ENCODE measurements at places on chromosomes 4 and X.

DNA sequence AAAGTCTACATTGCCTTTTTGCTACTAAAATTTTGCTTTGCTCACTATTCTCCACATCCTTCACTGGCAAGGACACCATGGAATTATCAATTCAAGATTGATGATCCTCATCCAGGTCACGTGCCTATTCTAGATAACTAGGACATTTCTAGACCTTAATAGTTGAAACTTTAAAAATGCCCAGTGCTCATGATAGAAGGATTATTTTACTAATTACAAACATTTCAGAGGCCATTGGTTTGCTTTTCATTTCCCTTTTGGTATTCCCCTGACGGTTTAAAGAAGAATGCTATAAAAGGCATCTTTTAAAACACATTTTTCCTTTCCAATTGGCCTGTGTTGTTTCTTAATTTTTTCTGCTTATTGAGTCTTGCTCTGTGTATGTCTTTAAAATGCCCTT, 249.4 kb downstream of the NDST4 start:
- DNase-seq: no peak

GRCh38 chrX:69121321-69122000, 43.8 kb downstream of the PJA1 start:
- DNase-seq: no peak

DNA sequence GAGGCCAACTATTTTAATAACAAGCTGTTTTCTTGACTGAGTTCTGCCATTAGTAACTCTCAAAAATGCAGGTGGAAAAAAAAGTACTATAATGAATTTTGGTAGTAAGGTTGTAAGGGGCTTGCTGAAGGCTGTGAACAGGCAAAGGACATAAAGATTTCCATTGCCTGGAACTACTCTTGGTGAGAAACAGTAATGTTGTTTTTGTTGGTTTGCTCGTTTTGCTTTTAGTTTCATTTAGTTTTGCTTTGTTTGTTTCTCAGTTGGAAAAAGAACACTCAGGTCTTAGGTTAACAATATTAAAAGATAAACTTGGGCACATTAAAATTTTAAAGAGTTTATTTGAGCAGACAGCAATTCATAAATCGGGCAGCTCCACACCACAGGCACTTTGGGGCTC, 824.5 kb upstream of the HTR2C start:
- DNase-seq: no peak

DNA sequence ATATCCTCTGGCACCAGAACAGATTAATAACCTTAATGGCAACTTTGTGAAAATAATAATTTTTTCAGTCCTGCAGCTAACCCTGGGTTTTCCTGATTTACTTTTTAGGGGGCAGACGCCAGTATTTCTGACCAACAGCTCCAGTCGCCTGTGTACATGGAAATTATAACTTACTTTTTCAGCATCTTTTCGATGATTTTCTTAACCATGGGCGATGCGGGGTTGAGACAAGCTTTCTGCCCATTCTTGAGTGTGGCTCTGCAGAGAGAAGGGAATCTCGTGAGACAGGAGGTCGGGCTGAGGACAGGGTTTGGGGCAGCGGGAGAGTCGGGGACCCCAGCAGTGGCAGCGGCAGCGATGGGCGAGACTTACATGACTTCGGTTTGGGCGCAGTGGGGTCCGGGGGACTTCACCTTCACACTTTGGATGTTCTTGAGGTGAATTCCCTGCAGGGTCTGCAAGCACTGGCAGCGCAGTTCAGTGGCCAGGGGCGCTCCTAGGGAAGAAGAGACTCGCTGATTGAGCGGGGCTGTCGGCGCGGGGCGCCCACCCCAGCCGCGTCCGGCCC, 484 bp downstream of the CXCL2 start:
- no peak for DNase-seq

GRCh38 chr4:152634110-152634760, 45.6 kb downstream of the TMEM154 start:
- no peak for DNase-seq

GRCh38 chrX:68203646-68204045, 229.6 kb downstream of the OPHN1 start:
- DNase-seq: no peak

- DNase-seq: no peak
Measured at GRCh38 chr4:166202991-166203390, 330.0 kb downstream of the TLL1 start.

DNA sequence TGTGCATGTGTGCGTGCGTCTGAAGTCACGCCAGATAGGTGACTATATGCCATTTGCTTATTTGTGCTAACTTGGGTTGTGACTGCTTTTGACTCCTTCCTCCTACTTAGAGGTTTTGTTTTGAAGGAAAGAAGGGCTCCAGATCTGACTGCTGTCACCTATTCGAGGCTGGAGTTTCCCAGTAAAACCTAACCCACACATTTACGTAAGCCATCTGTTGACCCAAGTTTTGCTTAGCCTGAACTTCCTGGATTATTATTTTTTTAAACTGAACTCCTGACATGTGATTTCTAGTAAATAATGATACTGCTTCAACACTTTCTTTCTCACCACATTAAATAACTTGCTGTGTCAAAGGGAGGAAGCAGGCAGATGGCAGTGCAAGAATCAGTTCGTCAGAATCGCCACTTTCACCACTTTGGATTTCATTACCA, 41.5 kb downstream of the DTHD1 start:
- DNase-seq: peak; percentile 55

- DNase-seq: no peak
Measured at GRCh38 chr4:54234497-54235205, 5.6 kb downstream of the PDGFRA start.

DNA sequence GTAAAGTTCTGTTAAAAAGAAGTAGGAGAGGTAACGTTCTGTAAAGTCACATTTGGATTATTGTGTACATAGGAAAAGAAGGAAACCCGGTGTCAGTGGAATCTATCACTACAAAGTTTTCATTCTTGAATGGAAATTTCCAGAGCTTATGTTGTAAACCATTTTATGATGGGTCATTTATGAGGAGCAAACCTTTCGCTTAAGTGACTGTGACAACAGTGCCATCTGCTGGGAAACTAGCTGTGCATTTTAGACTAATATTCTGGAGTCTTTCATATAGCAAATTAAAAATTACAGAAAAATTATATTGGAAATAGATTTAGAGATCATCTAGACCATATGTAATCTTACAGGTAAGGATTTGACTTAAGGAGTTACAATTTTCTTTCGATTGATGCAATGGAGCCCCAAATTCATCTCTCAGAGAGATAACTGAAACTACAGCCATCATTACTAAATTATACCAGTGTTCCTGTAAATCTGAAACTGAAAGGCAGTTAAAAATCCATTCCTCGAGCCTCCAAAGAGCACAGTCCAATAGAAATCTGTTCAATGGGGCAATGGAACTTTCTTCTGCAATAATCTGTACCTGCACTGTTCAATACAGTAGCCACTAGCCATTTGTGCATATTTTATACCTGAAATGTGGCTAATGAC, 26.9 kb downstream of the ASB9 start:
- peak; percentile 33 for DNase-seq

DNA sequence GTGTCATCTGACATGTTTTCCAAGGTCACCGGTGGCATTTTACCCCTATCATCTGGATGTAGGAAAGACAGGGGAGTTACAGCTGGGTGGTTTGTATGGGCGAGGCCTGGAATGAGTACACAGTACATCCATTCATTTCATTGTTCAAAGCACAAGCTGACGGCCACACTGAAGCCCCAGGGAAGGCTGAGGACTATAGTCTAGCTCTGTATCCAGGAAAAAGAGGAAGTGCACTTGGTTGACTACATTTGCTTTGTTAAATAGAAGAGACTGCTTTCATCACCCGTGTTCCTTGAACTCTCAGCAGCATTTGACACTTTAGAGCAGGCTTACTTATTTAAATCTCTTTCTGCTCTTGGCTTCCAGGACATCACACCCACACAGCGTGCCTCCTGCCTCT, 1041.0 kb upstream of the TENM3 start:
- DNase-seq: no peak

DNA sequence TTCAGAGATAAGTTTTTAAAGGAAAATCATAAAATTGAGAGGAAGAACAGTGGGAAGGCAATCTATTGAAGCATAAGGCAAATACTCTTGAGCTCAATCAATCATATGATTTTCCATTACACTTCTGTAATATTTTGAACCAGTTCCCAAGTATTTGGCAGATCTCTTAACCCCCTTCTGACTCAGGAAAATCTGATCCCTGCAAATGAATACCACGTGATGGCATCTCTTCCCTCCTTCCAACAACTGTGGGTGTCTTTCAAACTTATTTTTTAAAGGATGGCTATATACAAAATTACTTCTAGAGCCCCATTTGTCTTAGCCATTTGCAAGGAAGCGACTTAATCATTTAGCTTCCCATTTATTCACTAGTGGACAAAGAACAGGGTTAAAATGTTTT, 41.9 kb downstream of the AMOT start:
- DNase-seq: no peak

DNA sequence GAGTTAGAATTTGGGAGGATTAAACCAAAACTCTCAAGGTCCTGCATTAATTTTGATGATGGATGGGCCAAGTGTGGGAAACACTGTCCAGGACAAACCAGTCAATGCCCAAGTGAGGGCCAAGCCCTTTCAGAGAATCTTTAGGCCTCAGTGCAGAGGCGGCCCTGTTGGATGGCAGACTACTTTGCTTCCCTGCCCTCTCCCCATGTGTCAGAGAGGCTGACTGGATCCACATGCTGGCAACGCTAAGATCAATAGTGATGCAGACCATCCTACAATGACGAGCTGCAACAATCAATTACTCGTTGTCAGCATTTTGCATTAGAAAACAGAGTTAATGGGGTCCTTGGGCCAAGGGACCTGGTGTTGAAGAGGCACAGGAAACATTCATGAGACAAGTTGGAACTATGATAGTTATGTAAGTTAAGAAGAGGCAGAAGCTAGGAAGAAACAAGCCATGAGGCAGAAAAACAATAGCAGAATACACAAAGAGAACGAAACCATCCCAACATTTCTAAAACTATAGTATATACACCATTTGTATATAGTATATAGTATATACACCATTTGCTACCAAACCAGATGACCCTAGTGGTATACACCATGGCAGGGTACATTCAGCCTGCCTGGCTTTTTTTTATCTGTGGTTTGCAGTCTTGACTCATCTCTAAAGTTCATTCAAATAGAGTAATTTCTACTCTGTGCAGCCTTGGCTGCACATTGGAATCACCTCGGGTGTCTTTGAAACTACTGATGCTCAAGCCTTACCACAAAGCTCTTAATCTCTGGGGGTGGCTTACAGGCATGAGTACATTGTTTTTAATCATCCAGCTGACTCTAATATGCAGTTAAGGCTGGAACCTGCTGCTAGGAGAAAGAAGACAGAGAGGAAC, 147.7 kb upstream of the GYPA start:
- DNase-seq: no peak

DNA sequence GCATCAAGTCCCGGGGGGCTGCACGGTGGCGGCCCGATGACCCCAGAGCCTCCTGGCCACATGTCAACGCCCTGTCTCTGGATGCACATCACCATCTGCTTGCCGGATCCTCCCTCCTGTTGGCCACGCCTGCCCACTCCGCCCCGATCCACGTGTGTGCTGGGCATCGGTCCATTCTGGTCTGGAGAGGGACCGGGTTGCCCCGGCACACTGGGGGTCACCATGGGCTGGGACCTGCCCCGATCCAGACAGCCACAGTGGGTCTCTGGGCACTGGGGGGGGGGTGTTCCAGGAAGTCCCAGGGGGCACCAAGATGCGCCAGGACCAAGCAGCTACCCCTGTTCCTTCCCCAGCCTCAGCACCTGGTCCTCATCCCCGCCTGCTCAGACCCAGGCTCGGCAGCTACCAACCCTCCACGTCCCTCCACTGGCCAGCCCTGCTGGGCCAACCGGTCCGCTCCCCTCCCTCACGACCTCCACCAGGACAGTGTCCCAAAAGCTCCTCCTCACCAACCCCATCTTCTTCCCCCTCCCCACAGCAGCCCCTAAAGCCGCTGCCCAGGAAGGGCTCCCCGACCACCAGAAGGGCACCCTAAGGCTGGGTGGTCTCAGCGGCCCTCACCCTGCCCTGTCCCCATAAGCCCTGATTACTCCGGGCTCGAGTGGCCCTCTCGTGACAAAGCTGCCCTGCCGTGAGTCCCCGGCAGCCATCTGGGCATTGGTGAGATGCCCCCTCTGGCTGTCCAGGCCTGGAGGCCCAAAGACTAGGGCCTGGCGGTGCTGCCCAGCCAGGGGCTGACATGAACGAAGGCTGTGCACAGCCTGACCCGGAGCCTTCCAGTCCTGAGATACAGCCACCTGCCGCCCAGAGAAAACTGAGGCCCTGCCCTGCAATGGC, 4.6 kb downstream of the CTBP1 start:
- DNase-seq: no peak

DNA sequence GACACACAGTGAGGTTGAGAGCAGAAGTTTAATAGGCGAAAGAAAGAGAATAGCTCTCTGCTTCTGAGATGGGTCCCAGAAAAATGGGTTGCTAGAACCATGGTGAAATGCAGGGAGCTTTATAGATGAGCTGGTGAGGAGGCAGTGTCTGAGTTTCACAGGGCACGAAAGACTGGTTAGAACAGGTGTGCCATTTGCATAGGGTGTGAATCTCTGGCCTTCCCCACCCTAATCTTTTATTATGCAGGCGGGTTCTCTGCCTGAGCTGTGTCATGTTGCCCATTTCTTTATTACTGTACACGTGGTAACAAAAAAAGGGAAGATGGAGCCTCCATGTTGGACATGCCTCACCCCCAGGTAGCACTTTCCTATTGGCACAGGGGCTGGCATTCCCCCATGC, 39.1 kb downstream of the FUNDC1 start:
- no peak for DNase-seq

- no peak for DNase-seq
Measured at GRCh38 chrX:8036914-8037313, 109.7 kb upstream of the PNPLA4 start.

DNA sequence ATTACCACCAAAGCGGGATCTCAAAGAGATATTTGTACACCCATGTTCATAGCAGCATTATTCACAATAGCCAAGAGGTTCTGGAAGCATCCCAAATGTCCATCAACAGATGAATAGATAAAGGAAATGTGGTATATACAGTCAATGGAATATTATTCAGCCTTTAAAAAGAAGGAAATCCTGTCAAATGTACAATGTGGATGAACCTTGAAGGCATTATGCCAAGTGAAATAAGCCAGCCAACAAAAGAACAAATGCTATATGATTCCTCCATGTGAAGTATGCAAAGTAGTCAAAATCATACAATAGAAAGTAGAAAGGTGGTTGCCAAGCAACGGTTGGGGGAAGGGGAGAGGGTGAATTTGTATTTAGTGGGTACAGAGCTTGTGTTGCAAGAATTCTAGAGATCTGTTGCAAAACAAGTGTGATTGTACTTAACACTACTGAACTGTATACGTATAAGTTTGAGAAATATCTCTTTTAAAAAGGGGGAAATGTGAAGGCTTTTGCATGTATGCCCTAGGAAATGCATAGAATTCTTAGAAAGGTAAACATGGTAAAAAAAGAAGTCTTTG, 5.0 kb upstream of the ZRSR2 start:
- DNase-seq: no peak

GRCh38 chr4:146029147-146029546, 90.5 kb upstream of the ZNF827 start:
- DNase-seq: no peak

Data from CD4-positive, alpha-beta T cell treated with Interleukin-6 at 100 ng/mL for 8 hours (primary cell).